ENCODE measurements at places on chromosomes 5 and 9.

DNA sequence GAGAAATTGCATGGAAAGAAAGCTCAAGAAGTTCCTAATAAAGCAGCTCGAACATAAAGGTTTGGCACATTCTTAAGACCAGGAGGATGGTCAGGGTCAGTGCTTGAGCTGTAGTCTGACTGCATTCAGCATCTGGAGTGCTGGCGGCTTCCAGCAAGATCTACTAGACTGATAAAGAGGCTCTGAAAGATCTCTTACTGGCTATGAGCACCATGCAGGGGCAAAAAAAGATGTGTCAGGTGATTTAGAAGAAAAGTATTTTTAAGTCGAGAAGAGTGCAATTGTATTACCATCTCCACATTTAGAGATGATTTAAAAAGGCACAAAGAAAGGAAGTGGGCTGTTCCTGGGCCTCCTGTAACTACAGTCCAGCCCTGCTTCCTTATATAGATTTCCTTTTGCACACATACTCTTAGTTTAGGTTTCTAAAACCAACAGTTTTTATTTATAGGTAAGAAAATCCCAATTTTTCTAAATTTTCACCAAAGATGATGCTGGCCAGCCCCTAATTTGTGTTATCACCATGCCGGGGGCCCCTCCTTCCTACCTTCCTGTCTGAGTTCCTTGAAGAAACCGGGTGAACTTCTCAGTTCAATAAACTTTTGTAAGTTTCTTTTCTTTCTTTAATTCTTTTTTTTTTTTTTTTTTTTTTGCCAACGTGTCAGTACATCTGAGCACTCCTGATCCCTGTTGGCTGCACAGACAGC, 65.9 kb upstream of the PLPP1 start:
- peak; percentile 34 for DNase-seq

- no peak for DNase-seq
Measured at GRCh38 chr9:93137362-93137761, 3.3 kb upstream of the NINJ1 start.

DNA sequence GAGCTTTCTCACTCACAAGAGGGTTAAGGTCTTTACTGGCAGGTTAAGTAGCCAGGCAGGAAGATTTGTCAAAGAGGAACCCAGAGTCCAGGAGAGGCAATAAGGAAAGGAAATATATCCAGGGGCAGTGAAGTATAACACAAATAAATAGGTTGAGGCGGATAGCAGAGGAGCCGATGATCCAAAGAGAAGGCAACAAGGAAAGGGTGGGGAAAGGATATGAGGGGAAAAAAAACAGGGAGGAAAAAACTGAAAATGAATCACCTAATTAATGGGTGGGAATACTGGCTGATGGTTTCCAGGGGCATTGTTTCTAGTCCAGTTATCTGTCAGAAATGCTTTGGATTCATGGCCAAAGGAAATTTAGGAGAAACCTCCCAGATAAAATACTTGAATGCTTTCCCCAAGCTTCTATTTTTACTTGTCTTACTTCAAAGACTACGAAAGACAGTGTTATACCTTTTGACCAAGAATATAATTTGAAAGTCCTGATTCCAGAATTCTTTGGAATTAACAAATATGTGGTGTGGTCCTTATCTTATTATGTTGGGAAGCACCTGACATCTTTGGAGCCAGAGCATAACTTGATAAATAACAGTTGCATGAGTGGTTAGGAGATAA, 146.5 kb downstream of the AOPEP start:
- no peak for DNase-seq

- no peak for DNase-seq
Measured at GRCh38 chr5:11319836-11320580, 559.0 kb upstream of the DAP start.

- no peak for DNase-seq
Measured at GRCh38 chr5:55817030-55817429, 34.1 kb upstream of the IL31RA start.

DNA sequence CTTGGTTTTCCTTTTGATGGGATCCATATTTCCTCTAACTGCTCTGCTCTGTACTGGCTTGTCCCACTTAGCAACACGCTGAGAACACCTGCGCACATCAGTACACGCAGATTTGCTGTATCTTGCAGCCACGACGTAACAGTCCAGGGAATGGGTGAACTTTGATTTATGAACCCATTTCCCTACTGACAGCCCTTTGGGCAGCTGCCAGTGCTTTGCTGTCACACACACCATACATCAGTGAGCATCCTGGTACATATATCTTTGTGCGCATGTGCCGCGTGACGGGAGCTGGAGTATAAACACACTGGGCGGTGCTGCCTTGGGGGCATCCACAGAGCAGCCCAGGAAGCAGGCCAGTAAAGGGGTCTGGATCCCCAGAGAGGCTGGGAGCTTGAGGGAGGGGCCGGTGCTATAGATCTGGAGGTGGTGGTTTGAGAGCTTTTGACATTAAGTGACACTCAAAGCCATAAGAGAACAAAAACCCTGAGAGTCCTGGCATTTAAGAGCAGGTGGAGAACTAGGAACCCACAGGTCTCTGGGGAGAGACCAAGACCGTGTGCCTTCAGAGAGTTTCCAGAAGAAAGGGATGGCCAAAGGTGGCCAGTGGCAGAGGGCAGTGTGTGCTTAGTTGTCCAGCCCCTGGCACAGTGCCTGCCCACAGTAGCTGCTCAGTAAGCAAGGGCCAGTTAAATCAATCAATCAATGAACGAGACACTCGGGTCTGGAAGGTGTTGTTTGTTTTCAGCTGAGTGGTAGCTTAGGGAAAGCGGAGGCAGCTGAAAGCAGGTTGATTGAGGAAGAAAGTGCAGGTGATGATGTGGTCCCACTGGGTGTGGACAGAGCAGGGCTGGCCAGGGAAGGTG, 53.7 kb downstream of the LMX1B start:
- no peak for DNase-seq

- no peak for DNase-seq
Measured at GRCh38 chr5:78755822-78756429, 107.4 kb upstream of the LHFPL2 start.

DNA sequence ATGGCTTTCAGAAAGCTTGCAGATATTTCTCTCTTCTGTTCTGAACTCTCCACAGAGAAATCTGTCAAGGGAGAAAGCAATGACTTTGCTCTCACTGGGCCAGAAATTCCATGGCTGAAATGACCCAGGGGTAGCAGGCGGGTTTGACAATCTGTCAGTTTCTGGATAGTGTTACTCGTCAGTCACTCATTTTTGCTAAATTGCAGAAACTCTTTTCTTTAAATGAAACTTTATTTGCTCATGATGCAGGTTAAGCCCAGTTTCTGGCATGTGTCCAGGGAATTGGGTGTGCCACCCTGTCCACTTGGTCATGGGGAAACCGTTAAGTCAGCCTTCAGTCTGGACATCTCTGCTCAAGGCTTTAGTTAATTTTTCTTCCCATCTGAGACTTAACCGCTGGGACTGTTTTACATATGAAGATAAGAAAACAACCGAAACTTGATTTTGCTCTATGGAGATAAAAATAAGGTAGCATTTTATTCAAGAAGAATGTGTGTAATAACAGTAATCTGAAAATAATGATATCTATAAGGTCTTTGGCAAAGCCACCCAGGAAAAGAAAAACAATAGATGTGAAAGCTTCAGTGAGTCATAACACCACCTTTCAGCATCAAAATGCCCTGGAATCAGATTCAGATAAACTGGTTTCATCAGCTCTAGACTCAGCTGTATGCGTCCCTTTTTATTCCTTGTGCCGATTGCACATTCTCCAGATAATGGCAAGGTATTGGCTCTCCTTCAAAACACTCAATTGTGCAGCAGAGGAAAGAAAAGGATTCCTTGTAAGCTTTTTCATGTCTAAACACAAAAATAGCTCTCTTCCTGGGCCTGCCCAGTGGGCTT, 308.3 kb downstream of the ZSWIM6 start:
- DNase-seq, result no peak

DNA sequence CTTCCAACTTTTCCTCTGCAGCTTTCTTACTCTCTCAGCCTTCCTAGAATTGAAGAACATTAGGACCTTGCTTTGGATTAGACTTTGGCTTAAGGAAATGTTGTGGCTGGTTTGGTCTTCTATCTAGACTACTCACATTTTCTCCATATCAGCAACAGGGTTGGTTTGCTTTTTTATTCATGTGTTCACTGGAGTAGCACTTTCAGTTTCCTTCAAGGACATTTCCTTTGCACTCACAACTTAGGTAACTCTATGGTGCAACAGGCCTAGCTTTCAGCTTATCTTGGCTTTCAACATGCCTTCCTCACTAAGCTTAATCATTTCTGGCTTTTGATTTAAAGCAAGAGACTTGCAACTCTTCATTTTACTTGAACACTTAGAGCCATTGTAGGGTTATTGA, 153.1 kb downstream of the CCDC192 start:
- DNase-seq, result no peak

GRCh38 chr9:93091056-93091452, 5.0 kb upstream of the CARD19 start:
- no peak for DNase-seq

DNA sequence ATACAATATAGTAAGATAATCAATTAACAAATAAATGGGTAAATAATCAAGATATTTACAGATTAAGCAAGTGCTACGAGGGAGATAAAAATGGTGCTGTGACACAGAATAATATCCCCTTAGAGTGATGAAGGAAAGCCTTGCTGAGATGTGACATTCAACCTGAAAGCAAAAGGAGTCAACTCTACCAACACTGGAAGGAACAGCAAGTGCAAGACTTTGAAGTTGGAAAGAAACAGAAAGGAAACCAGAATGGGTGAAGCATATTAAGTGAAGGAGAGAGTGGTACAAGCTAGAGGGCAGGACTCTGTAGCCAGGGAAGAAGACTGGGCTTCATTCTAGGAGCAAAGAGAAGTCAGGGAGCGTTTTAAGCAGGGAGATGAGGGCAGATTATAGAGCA, 12.2 kb upstream of the MEGF9 start:
- DNase-seq, result no peak

GRCh38 chr9:128068386-128069205, 564 bp downstream of the SLC25A25 start:
- DNase-seq, result peak; percentile 42

- no peak for DNase-seq
Measured at GRCh38 chr9:35510383-35510753, 20.5 kb downstream of the RUSC2 start.

DNA sequence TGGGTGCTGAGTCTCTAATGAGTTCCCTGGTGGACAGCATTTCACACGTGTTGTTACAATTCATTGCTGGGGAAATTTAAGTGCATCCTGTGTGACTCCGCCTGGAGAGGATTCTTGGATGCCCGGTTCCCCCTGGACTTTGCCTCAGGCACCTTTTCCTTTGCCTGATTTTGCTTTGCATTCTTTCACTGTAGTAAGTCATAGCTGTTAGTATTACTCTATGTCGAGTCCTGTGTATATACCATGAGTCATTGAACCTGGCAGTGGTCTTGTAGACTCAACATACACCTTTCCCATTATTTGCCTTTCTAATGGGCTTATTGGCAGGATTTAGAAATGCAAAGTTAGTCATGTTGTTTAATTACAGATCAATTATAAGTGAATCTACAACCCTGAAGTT, 81.9 kb upstream of the DHFR start:
- no peak for DNase-seq
